ENCODE measurements at places on chromosomes 3 and 15. TPM values are rescaled to one million over a fixed set of nuclear protein-coding genes. Genes with fewer than 3 reads are reported as not detected.

- DNase-seq, result no peak
Observed at GRCh38 chr3:28615071-28615470, 266.4 kb upstream of the AZI2 start.

DNA sequence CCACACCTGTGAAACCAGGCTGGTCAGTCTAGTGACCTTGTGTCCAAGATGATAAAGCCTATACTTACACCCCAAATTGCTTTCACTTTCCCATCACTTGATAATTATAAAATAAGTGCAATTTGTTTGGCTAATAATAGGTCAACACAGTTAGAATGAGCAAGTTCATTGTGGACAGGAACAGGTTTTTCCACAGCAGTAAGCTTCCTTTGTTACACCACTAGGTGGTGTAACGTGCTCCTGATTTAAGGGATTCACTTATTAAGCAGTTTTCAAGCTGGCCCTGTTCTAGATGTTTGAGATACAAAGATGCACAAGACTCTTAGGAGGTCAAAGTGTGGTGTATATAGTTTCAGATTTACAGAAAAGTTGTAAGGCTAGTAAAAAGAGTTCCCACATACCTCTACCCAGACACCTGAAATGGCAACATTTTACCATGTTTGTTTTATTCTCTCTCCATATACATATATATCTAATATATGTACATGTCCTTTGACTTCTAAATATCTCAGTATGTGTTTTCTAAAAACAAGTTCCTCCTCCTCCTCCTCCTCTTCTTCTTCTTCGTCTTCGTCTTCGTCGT, 6.8 kb upstream of the MFSD1 start:
- DNase-seq, result no peak

- no peak for DNase-seq
Observed at GRCh38 chr3:124121379-124122312, 129.7 kb upstream of the ROPN1 start.

DNA sequence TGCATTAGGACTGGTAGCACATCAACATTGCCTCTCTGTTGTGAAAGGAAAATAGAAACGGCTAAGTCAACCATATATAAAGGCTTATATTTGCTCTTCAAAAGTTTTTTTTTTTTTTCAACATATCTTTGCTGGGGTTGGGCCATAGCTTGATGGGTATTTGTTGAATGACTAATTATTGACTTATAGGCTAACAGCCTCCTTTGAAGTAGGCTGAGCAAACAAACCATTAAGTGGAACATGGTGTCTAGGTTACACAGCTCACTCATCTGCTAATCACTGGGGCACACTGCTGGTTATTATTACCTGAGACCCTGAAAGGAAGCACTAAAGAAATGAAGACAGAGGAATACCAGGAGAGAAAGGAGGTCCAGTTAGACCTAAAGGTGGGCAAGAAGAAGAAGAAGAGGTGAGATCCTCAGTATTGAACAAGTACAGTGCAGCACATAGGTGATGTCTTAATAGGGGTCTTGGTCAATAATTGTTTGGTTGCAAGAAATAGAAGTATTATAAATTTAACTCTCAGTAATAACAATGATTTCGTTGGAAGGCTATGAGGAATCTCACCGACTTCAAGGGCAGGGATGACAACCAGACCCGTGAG, 139.4 kb downstream of the RPLP1 start:
- DNase-seq, result no peak

DNA sequence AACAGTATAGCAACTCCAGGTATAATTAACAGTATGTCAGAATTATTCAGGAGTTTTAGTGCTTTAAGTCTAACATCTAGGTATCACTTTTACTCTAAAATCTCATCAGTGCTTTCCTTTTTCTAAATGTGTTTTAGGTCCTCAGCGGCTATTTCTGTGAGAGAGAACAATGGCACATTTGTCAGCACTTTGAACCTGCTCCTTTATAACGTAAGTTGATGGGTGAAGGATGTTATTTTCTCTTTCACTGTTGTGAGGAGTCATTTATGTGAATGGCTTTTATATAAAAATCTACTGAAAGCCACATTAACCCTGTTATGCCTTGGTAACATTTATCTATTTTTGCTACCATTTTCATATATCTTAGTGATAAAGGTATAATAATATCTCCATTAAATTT, 22.8 kb downstream of the ZPLD1 start:
- no peak for DNase-seq

GRCh38 chr3:11944052-11944673, 60.0 kb upstream of the SYN2 start:
- peak; percentile 65 for DNase-seq

- DNase-seq, result no peak
Observed at GRCh38 chr3:114709102-114709501, 415.3 kb downstream of the TIGIT start.

DNA sequence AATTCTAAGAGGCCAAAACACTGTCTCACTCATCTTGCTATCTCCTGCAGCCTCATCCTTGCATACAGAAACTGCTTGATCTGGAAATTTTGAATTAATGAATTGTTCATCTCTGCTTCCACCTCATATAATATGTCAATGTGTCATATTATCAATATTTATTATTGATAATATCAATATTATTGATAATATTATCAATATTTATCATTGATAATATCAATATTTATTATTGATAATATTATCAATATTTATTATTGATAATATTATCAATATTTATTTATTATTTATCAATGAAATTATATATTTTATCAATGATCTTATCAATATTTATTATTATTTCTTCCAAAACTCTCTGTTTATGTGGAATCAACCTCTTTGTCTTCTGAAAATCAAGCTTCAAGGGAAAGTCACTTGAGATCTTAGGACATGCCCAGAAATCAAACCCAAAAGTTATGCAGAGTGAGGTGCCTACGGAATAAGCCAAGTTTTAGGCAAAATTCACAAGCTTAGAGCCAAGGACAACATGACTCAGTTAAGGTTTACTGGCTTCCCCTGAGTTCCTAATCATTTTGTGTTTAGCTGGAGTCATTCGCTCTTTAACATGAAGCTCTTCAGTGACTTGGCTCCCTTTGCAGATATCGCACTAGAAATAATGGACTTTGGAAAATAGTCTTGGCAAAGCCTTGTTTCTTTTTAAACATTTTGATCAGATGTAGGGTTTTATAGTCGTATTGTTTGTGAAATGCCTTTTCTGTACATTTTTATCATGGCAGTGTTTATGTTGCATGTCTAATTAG, 297.1 kb upstream of the RARB start:
- DNase-seq, result no peak

GRCh38 chr15:48028712-48029111, 92.1 kb upstream of the SLC24A5 start:
- DNase-seq, result no peak

GRCh38 chr15:34012461-34013028, 26.5 kb downstream of the AVEN start:
- DNase-seq, result no peak

GRCh38 chr3:186532598-186533072, 11.5 kb downstream of the CRYGS start:
- DNase-seq, result no peak

DNA sequence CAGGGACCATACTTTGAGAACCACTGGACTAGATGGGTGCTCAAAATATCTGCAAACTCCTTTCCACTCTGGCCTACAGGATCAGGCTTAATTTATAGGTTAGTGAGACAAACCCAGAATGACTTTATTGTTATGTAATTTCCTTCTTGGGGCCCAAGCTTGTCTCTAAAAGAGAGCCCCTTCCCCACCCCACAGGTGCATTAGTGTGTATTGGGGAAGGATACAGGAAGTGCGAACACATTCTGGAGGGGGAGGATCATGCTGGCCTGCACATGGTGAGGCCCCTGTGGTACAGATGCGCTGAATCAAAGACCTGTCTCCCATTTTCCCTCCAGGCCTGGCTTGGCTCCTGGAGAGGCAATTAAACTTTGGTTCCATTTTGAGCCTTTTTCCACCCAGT, 273.0 kb upstream of the LRTM1 start:
- DNase-seq, result no peak

DNA sequence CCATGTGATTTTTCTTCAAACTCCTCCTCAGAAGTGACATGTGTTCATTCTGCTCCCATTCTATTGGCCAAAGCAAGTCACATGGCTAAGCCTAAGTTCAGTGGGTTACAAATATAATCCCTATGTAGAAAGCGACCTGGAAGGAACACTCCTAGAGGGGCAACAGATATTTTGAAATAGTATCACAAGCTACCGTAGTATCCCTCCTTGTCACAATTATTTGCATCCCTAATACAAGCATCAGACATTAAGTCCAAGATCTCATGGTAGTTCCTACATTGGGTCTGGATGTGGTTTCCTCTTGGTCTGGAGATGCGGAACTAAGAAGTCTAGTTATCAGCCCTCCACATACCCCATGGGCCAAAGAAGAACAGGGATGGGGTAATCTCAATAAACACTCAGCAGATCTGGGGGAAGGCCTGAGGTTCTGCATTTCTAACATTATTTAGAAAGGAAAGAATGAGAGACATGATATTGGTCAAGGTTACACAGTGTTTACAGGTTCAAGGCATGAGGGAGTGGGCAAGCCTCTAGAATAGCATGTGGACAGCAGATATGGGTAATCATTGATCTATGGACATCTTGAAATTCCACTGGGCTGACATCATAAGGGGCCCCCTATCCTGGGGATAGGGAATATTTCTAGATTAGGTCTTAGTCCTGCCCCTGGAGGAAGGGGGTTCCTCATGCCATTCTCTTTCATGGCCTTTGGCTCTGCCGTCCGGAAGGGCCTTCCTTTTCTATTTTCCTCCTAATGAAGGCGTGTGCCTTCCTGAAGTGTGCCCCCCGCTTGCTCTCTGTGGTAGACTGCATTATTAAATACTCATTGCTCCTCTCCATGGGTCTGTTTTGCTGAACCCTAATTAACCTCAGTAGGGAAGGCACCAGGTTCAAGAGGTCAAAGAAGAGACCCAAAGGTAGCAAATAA, 17.8 kb upstream of the ABHD2 start:
- no peak for DNase-seq

GRCh38 chr3:173892547-173892946, 495.0 kb downstream of the NLGN1 start:
- no peak for DNase-seq

DNA sequence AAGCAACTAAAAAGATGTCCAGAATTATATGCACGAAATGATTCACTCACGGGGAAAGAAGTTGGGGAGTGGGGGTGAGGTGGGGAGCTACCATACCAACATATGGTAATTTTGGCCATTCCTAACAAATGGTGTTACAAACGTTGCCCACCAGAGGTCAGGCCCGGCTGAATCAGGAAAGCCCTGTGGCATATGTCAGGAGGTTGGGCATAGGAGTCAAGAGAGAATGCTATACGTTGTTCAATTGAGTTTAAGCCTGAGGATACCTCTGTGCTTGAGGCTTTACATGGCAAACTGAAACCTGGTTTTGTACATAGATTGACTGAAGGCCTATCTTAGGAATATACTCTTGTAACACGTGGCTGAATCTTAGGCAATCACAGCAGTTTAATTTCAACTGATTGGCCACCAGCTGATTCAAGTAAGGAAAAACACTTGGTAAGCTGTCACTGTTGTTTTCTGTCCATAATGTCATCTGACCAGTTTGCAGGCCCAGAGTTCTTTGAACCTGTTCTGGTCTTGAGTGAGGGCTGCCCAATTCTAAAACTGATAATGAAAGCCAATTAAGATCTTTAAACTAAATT, 23.4 kb upstream of the SLC2A2 start:
- DNase-seq, result peak; percentile 68

DNA sequence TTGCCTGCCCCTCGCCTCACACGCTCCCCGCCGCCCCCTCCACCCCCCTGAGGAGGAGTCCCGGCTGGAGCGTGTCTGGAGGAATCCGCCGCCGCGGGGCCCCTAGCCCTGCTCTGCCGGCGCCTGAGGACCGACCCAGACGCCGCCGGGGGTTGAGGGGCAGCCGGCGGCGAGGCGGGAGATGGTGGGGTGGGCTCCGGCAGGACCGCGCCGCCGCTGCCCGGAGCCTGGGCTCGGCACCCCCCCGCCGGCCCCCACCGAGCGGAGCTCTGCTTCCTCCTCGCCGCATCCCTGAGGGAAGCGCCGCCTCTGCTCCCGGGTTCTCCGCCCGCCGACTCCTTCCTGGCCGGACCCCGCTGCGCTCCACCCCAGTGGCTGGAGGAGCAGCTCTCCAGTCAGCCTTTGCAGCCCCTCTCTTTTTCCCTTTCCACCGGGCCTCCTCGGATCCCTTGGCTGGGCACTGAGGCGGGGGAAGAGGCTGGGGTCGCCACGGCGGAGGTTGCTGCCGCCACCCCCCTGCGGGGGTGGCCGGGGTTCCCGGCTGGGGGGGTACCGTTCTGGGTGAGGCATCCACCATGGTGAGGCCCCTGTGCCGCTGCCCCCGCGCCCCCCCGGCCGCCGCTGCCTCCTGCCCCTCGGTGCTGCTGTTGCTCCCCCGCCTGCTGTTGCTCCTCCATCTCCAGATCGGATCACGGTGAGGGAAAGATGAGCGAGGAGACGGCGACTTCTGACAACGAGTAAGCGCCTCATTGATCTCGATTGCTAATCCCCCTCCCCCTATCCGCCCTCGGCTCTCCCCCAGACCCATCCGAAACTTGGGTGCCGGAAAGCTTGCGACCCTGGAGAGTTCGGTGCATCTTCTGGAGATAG, at the start of gene SPRED1:
SPRED1 (plus strand) TSS at position 356 of the 870 bp plus-strand sequence; CDS start at position 706, 350 bp downstream.
- DNase-seq, result peak; percentile 50

DNA sequence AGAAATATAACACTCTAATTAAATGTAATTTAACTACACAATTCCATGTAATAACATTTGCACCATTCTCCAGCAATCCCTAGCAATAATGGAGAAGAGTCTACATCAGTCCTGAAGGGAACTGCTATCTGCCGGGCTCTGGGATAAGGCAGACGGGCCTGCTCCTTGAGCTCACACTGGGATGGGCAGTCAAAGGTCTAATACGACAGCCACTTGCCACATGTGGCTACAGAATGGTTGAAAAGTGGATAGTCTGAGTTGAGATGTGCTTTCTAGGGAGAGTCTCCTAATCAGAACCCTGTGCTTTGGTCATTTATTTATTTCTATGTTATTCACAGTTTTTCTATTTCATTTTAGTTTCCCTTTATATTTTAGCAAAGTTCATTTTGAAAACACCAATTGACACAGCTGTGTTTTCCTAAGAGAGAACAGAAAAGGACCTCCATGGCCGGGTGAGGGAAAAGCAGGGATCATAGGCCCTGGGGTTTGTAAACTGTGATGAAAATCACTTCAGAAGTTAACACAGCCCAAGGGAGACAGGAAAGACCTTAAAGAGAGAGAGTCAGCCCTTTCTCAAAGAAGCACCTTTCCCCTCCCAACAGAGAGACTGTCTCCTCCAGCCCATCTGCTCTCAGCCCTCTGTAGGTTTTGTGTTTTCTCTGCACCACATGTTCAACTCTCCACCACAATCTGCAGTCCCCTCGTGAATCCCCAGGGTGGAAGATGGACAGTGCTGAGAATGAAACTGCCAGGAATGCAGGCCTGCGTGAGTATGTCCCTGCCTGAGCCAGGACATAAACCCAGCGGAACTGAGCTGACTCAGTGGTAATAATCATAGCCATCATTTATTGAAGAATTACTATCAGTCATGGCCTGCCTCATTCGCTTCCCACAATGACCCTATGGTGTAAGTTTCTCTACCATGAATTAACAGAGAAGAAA, 11.6 kb downstream of the FSIP1 start:
- DNase-seq, result no peak

The HRG gene
- total RNA-seq, result not detected

The TLR9 gene
- total RNA-seq, result not detected

The DTWD1 gene
- 26.7 TPM for total RNA-seq

The SLC2A2 gene
- total RNA-seq, result not detected

The SLC28A2 gene
- total RNA-seq, result not detected

The ADAMTS9 gene
- total RNA-seq, result 0.46 TPM

The ADPRH gene
- total RNA-seq, result 3.6 TPM

The SLC12A8 gene
- total RNA-seq, result 9.1 TPM

The SSUH2 gene
- 0.61 TPM for total RNA-seq

The GOLGA8S gene
- 0.07 TPM for total RNA-seq

Measured in H9 (cell line).